ENCODE measurements at places on chromosomes 1 and 21.

DNA sequence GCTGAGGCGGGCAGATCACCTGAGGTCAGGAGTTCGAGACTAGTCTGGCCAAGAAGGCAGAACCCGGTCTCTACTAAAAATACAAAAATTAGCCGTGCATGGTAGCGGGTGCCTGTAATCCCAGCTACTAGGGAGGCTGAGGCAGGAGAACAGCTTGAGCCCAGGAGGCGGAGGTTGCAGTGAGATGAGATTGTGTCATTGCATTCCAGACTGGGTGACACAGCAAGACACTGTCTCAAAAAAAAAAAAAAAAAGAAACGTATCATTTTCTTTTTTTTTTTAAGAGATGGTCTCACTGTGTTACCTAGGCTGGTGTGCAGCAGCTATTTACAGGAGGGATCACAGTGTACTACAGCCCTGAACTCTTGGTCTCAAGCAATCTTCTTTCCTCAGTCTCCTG lies 47.3 kb downstream of the ITGB3BP start:
- no peak for DNase-seq

DNA sequence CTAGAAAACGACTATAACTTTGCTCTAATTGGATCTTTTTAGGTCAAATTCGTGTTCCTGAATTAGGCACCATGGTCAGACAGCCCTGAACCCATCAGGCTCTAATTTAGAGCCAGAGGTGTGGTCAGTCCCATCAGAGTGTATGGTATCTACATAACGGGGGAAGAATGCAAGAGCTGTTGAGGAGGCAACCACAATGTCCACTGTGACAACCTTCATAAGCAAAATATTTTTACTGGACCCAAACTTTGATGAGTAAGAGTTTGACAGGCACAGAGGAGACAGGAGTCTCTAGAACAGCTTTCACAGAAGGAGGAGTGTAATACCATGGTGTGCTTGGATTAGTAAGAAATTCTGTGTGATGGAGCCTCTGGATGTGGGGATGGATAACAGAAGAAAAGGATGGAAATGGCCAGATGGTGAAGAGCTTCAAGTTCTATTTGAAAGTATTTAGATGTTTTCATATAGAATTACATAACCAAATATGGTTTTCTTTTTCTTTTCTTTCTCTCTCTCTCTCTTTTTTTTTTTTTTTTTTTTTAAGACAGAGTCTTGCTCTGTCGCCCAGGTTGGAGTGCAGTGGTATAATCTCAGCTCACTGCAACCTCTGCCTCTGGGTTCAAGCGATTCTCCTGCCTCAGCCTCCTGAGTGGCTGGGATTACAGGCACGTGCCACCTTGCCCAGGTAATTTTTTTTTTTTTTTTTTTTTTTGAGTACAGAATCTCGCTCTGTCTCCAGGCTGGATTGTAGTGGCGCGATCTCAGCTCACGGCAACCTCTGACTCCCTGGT lies 24.9 kb downstream of the UBE2U start:
- DNase-seq, result no peak

DNA sequence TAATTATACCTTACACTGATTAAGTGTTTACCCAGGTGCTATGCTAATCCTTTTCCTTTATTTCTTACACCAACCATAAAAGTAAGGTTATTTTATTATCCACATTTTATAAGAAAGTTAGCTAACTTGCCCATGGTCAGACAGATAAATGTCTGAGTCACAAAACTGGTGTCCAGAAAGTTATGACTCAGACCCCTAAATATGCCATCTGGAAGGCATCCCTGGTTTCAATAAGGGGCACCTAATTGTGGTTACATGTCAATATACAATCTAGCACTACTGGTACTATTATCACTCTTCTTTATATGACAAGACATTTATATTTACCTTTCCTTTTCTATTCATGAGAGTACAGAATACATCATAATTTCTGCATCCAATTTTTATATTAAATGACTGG lies 496.5 kb upstream of the ADGRL2 start:
- no peak for DNase-seq

- DNase-seq, result peak; percentile 38
Observed at GRCh38 chr1:26161415-26162219, 2.7 kb downstream of the FAM110D start.

- no peak for DNase-seq
Observed at GRCh38 chr1:19055001-19055400, 98.5 kb upstream of the IFFO2 start.

- no peak for DNase-seq
Observed at GRCh38 chr1:5821540-5822176, 170.6 kb downstream of the NPHP4 start.

DNA sequence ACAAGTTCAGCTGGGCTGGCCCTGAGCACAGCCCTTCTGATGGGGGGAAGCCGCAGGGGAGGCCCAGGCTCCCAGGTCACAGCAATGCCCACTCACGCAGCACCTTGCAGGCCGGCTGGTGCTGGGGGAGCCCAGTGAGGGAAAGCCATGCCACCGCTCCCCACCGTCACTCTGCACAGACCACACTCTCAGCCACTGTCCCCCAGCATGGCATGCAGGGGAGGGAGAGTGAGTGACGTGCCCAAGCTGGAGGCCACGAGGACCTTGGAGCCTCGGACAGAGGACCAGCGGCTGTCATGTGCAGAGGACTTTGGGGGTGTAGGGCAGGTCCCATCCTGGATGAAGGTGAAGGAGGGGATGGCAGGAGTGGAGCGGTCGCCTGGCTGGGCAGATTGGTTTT lies 25.1 kb downstream of the SLC45A1 start:
- no peak for DNase-seq

DNA sequence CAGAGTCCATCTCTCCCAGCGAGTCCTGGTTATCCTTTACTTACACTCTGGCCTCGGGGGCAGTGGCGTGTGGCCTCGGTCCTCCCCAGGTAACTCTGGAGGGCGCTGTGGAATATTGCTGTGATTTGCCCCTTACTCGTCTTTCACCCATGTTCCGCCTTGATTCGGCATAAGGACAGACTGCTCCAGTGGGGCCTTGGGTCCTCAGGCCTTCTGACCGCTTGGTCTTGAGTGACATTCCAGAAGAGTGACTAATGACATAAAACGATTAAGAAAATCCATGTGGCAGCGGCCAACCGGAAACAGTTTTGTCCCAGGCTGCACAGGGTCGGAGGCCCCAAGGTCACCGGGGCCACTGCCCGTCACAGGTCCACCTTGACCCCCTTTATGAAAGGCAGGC lies 11.0 kb downstream of the ICMT start:
- DNase-seq, result no peak

DNA sequence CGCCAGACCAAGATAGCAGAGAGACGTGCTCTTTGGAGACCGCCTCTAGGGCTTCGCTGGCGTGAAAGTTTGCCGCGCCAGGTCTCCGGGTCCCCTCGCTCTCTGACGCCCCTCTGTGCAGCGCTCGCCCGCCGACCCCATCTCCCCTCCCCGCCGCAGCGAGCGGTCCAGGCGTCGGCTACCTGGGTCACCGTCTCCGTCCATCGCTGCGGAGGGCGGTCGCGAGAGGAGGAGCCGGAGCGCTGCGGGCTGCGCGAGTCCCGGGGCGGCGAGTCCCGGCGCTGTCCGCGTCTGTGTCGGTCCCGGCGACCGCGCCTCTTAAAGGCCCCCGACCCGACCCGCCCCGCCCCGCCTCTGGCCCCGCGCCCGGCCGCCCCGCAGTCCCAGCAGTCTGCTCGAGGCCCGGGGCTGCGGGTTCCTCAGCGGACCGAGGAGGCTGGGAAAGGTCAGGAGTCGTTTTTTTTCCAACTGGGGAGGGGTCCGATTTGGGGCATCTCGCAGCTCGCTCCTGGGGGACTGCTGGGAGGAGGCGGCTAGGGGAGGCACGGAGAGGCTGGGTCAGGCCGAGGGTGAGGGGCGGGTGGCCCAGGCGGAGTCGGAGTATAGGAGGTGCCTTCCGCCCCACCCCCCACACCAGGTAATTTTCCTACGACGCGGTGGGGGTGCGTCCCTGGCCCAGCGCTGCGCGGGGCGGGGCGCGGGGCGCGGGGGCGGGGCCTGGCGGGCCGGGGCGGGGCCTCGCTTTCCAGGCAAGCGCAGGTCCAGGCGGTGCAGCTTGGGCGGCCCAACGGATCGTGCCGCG lies at the start of the genes FBXO2 and FBXO44:
TSS of gene FBXO2 (minus strand) at position 293 of the 802 bp plus-strand sequence. CDS start at position 204, 89 bp downstream.
TSS of gene FBXO44 (plus strand) at position 741 of the 802 bp plus-strand sequence. CDS start 959 bp downstream, outside the sequence.
- DNase-seq, result peak; percentile 56

Measured in naive B cell (primary cell).